ENCODE measurements at places on chromosomes 6 and 20. TPM values are rescaled to one million over a fixed set of nuclear protein-coding genes. Genes with fewer than 3 reads are reported as not detected.

- H3K4me3 ChIP-seq: no peak overlapping the region
- no peaks in the 10 kb centered on the region for H3K4me1 ChIP-seq
- H3K27ac ChIP-seq: no peak overlapping the region
- no peak for DNase-seq
- peaks cover 99% of the 10 kb centered on the region for H3K36me3 ChIP-seq
These were observed 17.8 kb downstream of the ACTR5 start for GRCh38 chr20:38766071-38766470.

DNA sequence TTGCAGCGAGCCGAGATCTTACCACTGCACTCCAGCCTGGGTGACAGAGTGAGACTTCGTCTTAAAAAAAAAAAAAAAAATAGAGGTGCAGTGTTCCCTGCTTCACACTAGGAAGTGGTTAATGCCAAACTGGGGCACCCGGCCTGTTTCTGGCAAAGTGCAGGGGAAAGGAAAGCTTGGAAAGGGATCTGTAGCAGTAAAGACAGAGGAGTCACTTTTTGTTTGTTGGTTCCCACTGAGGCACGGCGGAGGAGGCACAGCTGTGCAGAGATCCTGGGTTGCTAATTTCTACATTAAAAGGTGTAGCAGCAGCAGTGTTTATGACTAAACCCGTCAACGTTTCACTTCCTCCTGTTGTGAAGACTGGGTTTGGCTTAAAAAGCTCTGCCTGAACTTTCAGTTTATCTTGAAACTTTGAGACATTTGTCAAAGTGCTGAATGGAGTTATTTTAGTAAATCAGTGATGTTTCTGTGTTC is 125.6 kb downstream of the CARMIL1 start:
- no peak for DNase-seq
- H3K36me3 ChIP-seq: no peaks in the 10 kb centered on the region
- no peaks in the 10 kb centered on the region for H3K27me3 ChIP-seq
- H3K27ac ChIP-seq: peak overlapping the region; percentile 42

- H3K4me1 ChIP-seq: no peaks in the 10 kb centered on the region
- no peak overlapping the region for H3K4me3 ChIP-seq
- peaks cover 7% of the 10 kb centered on the region for H3K27me3 ChIP-seq
- no peak overlapping the region for H3K27ac ChIP-seq
These were observed 339.4 kb downstream of the CDH26 start for GRCh38 chr20:60297649-60298048.

DNA sequence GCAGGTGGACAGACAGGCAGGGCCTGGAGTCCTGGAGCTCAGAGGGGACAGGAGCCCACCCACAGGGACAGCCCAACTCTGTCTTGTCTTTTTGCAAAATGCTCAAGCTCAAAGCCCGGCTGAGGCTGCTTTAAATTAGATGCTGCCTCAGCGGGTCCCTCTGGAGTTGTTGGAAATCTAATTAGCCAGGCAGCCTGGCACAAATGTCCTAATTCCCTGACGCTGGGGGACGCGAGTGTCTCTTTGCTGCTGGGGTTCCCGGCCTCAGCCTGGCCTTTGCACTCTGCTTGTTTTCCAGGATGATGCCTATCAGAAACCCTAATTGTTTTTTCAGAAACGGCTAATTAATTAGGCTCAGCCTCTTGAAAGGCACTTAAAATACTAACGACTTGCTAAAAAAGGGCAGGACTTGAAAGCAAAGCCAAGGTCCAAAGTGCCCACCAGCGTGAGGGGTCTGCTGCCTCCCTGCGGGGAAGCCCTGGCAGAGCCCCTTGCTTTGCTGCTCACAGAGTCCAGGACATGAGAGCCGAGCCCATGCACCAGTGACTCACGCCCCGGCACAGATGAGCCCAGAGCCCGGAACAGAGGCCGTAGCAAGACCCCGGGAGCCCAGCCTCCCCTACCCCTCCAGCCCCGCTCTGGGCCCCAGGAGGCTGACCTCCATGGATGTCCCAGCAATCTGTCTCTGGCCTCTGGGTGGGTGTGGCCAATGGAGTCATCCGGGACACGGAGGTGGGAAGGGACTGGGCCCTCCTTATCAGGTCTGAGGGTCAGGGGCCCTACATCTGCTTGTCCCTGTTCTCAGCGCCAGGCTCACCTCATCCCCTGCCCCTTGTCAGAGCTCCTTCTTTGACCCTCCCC is 46.0 kb upstream of the BHLHE23 start:
- H3K27me3 ChIP-seq: peaks cover 31% of the 10 kb centered on the region
- no peaks in the 10 kb centered on the region for H3K36me3 ChIP-seq
- H3K4me3 ChIP-seq: no peak overlapping the region

- H3K27ac ChIP-seq: no peak overlapping the region
- DNase-seq: no peak
- no peaks in the 10 kb centered on the region for H3K4me1 ChIP-seq
- H3K27me3 ChIP-seq: no peaks in the 10 kb centered on the region
These were observed 101.3 kb downstream of the IYD start for GRCh38 chr6:150470131-150470530.

GRCh38 chr6:78986161-78986560 is 91.9 kb downstream of the PHIP start:
- no peak overlapping the region for H3K4me3 ChIP-seq
- peaks cover 100% of the 10 kb centered on the region for H3K36me3 ChIP-seq
- no peak overlapping the region for H3K27ac ChIP-seq

- H3K4me1 ChIP-seq: no peaks in the 10 kb centered on the region
- no peak overlapping the region for H3K4me3 ChIP-seq
- DNase-seq: no peak
- peaks cover 12% of the 10 kb centered on the region for H3K36me3 ChIP-seq
- H3K27ac ChIP-seq: no peak overlapping the region
These were observed 104.9 kb downstream of the TULP4 start for GRCh38 chr6:158416883-158417759.

DNA sequence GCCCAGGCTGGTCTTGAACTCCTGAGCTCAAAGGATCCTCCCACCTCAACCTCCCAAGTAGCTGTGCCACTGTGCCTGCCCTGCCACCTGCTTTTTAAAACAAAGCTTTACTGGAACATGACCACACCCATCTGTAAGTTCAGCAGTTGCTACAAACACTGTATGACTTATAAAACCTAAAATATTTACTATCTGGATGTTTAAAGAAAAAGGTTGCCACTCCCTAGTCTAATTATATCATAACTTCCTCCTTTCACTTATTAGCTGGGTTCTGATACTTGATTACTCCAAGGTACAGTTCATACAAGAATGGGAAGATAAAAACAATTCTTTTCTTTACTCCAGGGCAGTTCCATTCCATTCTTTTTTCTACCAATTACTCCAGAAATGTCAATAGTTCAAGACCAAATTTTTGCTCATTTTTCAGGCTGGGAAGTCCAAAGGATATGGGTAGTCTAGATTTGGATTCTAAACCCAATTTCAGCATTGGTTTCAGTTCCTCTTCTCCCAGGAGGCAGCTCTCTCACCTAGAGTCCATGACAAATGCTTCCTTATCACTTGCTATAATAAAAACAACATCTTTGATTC is 63.1 kb downstream of the SEC63 start:
- peaks cover 75% of the 10 kb centered on the region for H3K36me3 ChIP-seq
- peaks cover 6% of the 10 kb centered on the region for H3K4me1 ChIP-seq
- no peaks in the 10 kb centered on the region for H3K27me3 ChIP-seq

DNA sequence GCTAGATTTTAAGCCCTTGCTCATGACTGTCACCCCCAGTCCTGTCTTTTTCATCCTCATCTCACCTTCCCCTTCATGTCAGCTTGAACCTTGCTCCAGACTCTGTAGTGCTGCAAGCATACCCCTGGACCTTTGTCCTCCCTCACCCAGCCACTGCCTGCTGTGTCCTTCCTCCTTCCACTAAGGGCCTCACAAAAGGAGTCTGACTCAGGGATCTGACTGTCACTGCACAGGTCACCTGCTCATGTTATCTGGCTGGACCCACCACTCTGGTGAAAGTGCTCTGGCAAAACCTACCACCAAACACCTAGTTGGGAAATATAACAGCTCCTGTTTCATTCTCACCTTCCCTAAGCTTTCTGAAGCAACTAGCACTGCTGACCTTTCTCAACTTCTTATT is 151.4 kb downstream of the INSM1 start:
- peaks cover 58% of the 10 kb centered on the region for H3K36me3 ChIP-seq
- H3K4me1 ChIP-seq: no peaks in the 10 kb centered on the region
- H3K4me3 ChIP-seq: no peak overlapping the region
- no peaks in the 10 kb centered on the region for H3K27me3 ChIP-seq

GRCh38 chr20:35644806-35645205 is 19.9 kb downstream of the CPNE1 start:
- H3K27me3 ChIP-seq: no peaks in the 10 kb centered on the region
- no peak overlapping the region for H3K27ac ChIP-seq
- H3K36me3 ChIP-seq: no peaks in the 10 kb centered on the region
- no peak overlapping the region for H3K4me3 ChIP-seq
- H3K4me1 ChIP-seq: peaks cover 18% of the 10 kb centered on the region
- DNase-seq: no peak

DNA sequence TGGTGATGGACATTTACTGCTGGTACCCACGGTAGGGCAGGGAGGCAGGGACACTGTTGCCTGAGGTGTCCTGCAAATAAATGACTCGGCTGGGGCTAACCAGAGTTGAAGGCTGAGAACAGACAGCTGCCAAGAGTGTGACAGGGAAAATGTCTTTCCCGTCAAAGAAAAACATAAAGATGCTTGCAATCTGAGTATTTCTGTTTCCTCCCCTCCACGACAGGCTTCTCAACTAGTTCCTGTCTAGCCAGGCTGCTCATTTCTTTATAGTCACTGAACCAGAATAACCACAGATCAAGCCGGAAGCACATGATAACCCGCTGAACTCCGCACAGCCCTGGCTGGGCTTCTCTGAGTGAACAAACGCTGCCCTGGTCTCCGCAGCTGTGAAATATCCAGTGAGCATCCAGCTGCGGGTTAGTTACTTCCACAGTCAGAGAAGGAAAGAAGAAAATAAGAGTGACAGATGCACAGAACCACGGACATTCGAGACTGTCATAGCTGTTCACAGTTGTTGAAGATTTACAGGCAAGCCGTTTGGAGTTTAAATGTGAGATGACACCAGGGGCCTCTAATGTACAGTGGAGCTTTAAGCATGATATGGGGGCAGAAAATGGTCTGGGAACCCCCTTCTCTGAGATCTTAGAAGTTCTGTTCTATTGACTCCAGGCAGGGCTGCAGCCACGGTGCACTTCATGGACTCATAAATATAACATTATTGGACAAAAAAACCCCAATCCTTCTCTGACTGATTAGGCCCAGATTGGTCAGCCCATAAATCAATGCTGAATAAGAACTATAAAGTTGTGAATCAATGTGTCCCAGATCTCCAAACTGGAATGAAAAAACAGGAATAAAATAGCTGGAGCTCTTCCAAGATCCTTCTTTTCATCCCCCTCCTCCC is 299.9 kb upstream of the SUPT3H start:
- H3K27ac ChIP-seq: no peak overlapping the region
- no peaks in the 10 kb centered on the region for H3K27me3 ChIP-seq
- no peak overlapping the region for H3K4me3 ChIP-seq

DNA sequence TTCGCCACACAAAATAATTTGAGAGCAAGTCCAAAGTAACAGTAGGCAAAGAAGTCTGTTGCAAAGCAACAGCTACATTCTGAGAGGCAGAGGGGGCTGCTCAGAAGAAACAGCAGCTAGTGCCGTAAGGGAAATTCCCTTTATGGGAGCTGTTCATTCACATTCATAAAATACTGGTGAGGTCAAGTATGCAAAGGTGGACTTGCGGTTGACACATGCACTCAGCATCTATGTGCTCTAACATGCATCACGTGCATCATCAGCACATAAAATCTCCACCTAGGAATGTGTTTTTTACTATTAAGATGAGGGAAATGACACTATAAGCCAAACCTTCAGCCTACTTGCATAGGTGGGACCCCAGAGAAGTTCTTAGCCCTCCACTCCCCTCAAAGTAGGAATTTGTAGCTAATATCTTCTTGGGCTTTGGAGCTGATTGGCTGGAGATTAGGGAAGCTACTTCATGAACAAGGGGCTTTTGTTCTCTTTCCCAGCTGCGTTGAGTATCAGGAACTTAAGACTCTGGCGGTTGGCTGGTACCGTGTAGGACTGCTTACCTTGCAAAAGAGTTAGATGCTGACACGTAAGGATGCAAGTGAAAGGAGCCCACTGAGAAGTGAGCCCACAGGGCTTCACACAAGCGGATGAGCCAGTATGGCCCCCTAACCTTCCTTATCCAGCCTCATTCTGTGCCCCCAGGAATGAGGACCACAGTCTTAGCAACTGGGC is 12.4 kb downstream of the CST3 start:
- H3K4me3 ChIP-seq: no peak overlapping the region
- no peaks in the 10 kb centered on the region for H3K36me3 ChIP-seq
- H3K27ac ChIP-seq: no peak overlapping the region
- DNase-seq: no peak

DNA sequence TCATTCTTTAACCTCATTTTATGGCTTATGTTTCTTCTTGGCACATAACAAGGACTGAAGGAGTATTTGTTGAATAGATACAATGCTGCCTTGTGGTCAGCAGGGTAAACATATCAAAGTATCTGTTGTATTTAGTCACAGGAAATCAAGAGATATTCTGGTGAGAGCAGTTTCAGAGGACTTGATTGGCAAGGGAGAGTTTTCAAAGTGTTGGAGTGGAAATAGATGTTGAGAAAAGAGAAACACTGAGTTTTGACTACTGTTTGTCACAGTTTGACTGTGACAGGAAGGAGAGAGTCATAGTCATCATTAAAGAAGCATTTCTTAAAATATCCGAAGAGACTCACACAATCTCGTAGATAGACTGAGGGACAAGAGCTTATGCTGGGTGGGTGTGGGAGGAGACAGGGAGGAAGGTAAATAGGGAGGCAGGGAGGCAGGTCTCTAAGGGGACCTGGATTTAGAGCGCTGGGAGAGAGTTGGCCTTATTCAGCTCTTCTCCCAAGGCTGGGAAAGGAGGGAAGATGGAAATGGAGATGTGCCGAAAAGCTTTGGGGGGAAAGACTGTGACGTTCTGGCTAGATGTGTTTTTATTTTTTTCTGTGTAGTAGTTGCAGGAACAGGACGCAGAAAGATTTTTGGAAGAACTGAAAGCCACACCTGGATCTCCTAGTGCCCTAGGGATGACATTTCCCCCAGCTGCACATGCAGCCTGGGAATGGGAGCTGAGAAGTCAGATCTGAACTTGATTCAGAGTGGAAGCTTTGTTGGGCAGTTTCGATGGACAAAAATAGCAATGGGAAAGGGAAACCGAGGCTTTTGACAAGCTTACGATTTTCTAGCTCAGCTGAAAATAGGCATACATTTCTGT is 65.0 kb upstream of the IFNGR1 start:
- no peaks in the 10 kb centered on the region for H3K4me1 ChIP-seq
- no peak overlapping the region for H3K4me3 ChIP-seq
- DNase-seq: no peak
- H3K27me3 ChIP-seq: no peaks in the 10 kb centered on the region
- no peaks in the 10 kb centered on the region for H3K36me3 ChIP-seq
- H3K27ac ChIP-seq: no peak overlapping the region

DNA sequence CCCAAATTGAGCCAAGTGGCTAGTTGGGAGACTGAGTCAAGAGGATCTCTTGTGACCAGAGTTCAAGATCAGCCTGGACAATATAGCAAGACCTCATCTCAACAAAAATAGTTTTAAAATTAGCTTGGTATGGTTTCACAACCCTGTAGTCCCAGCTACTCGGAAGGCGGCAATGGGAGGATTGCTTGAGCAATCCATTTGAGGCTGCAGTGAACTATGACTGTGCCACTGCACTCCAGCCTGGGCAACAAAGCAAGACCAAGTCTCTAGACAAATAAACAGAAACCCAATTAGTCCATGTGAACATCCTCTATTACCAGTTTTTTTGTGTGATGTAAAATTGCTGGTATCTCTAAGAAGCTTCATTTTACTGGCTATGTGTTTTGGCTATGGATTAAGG is 106.2 kb downstream of the TULP4 start:
- peaks cover 8% of the 10 kb centered on the region for H3K36me3 ChIP-seq
- no peak overlapping the region for H3K4me3 ChIP-seq
- H3K4me1 ChIP-seq: no peaks in the 10 kb centered on the region
- no peak overlapping the region for H3K27ac ChIP-seq
- DNase-seq: no peak

Gene POU5F1
- 5.0 TPM for total RNA-seq

Gene TP53RK
- total RNA-seq: 11.9 TPM

Gene OOEP
- total RNA-seq: not detected
